ENCODE measurements at places on chromosomes 1 and 21. TPM values are rescaled to one million over a fixed set of nuclear protein-coding genes. Genes with fewer than 3 reads are reported as not detected.

DNA sequence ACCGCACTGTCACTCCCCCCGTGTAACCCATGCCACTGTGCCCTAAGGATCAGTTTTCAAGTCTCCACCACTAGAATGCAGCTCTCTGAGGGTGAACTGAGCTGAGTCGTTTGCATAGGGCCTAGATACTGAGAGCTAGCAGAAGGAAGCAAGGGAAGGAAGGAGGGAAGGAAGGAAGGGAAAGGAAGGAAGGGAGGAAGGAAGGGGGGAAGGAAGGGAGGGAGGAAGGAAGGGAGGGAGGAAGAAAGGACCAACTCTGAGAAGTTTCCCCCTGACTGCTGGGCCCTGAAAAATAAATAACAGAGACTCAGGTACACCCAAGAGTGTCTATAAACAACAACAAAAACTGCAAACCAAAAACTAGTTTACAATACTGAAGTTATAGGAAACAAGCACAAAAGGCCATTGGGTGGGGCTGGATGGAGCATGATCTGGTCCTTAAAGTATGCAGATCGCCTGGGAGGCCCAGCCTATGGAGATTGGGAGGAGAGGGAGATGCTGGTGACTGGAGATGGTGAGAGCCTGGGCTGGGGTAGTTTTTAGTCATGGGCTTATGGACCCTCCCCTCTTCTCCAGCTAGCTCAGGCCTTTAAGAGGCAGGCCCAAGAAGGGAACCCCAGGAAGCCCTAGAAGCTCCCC is 1.7 kb upstream of the MRPS15 start:
- peaks cover 30% of the 10 kb centered on the region for H3K4me1 ChIP-seq
- peaks cover 9% of the 10 kb centered on the region for H3K36me3 ChIP-seq
- DNase-seq, result no peak
- peak overlapping the region; percentile 96 for H3K27ac ChIP-seq
- no peak overlapping the region for H3K4me3 ChIP-seq

DNA sequence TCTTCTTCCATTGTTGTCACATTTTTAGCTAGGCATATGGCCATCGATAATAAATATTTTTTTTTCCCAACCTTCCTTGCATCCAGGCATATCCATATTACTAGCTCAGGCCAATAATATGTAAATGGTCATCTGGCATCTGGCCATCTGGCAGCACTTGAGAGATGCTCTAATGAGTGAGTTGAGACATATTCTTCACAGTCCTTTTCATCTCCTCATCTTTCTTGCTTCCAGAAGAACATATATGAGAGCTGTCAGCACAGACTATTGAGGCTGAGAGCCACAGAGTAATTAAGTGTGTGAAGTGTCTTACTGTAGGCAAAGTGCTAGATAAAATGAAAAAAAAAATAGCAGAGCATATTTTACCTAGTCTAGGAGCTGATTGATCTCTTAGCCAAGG is 628.4 kb upstream of the TMPRSS15 start:
- no peaks in the 10 kb centered on the region for H3K4me1 ChIP-seq
- H3K27me3 ChIP-seq, result no peaks in the 10 kb centered on the region
- H3K4me3 ChIP-seq, result no peak overlapping the region
- DNase-seq, result no peak

- no peak overlapping the region for H3K4me3 ChIP-seq
- no peaks in the 10 kb centered on the region for H3K4me1 ChIP-seq
- no peak overlapping the region for H3K27ac ChIP-seq
- H3K27me3 ChIP-seq, result peaks cover 35% of the 10 kb centered on the region
- no peaks in the 10 kb centered on the region for H3K36me3 ChIP-seq
These were observed 3.6 kb downstream of the ACKR1 start for GRCh38 chr1:159208175-159208825.

FCGR2B gene
- 0.23 TPM for total RNA-seq

DNA sequence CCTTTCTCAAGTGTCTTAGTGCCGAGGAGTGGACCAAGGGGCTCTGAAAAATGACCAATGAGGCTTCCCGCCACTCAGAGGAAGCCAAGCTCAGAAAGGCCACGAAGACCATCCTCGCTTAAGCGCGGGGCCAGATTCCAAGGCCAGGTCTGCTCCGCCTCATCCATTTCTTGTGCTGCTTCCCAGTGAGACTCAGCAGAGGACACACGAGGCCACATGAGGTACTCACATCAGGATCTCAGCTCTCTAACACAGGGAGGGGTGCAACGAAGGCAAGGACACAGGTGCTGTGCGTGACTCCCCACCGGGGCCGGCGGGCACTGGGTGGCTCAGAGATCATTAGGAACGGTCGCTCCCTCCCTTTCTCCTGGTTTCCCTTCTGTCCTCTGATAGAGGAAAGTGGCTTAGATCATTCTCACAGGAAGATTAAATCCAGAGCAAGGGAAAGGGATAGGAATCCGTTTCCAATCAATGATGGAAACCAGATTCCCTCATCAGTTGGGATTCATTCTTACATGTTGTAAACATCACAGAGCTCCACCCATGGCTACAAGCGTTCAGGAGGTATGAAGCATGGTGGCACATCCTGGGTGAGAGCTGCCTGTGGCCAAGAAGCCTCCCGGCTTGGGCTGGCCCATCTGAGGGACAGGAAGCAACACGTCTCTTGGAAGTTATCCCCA is 46.7 kb downstream of the CAPZB start:
- H3K27ac ChIP-seq, result peak overlapping the region; percentile 54
- no peak for DNase-seq
- no peak overlapping the region for H3K4me3 ChIP-seq
- H3K4me1 ChIP-seq, result peaks cover 58% of the 10 kb centered on the region
- no peaks in the 10 kb centered on the region for H3K27me3 ChIP-seq

NBPF4 gene
- 0.11 TPM for total RNA-seq

- DNase-seq, result no peak
- peaks cover 6% of the 10 kb centered on the region for H3K4me1 ChIP-seq
- H3K36me3 ChIP-seq, result peaks cover 21% of the 10 kb centered on the region
- no peak overlapping the region for H3K27ac ChIP-seq
These were observed 8.2 kb downstream of the ACADM start for GRCh38 chr1:75732703-75733102.

- H3K4me1 ChIP-seq, result peaks cover 3% of the 10 kb centered on the region
- no peaks in the 10 kb centered on the region for H3K36me3 ChIP-seq
- H3K4me3 ChIP-seq, result no peak overlapping the region
- H3K27me3 ChIP-seq, result no peaks in the 10 kb centered on the region
- no peak overlapping the region for H3K27ac ChIP-seq
- DNase-seq, result no peak
These were observed 42.0 kb upstream of the RGS2 start for GRCh38 chr1:192766876-192767275.

DNA sequence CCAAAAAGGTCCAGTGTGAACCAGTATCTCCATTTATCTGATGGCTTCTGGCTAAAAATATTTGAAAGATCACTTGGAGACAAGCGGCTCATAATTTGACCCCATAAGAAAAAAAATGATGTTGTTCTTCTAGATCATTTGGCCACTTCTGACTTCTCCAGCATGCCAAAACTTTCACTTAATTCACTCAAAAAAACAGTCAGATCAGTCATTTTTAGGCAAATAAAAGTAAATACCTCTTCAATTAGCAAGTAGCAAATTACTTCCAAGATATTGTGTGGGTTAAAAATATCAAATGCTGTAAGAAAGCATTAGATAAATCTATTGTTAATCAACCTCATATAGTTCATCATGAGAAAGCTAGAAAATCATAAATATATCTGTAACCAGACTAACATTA is 106.0 kb downstream of the ZC3H11B start:
- no peaks in the 10 kb centered on the region for H3K36me3 ChIP-seq
- no peak overlapping the region for H3K27ac ChIP-seq
- H3K27me3 ChIP-seq, result no peaks in the 10 kb centered on the region
- no peaks in the 10 kb centered on the region for H3K4me1 ChIP-seq

PAQR6 gene
- total RNA-seq, result 7.0 TPM

- H3K4me1 ChIP-seq, result no peaks in the 10 kb centered on the region
- H3K4me3 ChIP-seq, result no peak overlapping the region
- no peaks in the 10 kb centered on the region for H3K36me3 ChIP-seq
- H3K27ac ChIP-seq, result no peak overlapping the region
- DNase-seq, result no peak
These were observed 653.9 kb downstream of the LTN1 start for GRCh38 chr21:28338701-28339305.

FHAD1 gene
- total RNA-seq, result 0.34 TPM

GRCh38 chr1:74504125-74504932 is 8.1 kb downstream of the LRRC53 start:
- no peaks in the 10 kb centered on the region for H3K27me3 ChIP-seq
- no peak overlapping the region for H3K27ac ChIP-seq
- H3K4me3 ChIP-seq, result no peak overlapping the region
- DNase-seq, result peak; percentile 31

- H3K36me3 ChIP-seq, result no peaks in the 10 kb centered on the region
- peak; percentile 33 for DNase-seq
- H3K27me3 ChIP-seq, result peaks cover 69% of the 10 kb centered on the region
- peaks cover 6% of the 10 kb centered on the region for H3K4me1 ChIP-seq
- H3K4me3 ChIP-seq, result peak overlapping the region; percentile 58
These were observed 784 bp upstream of the KCND3 start for GRCh38 chr1:111990026-111990877.

DNA sequence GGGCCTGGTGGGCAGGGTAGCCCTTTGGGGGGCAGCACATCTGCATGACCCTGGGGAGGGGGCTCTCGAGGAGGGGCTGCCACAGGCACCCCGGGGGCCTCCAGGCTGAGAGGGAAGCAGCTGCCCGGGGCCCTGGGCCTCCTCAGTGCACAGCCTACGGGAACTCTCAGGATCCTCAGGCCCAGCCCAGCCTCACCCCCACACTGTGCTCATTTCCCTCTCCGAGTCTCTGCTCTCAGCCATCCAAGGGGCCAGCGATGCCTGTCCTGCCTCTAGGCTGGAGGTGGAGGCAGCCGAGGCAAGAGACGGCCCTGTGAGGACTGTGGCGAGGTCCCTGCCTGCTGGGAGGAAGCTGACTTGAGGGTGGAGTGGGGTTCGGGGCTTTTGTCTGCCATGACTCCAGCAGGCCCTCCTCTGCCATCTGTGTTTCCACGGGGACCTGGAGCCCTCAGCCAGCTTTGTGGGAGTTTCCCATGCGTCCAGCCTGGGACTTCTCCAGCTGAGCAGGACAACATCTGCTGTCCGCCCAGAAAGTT is 7.2 kb upstream of the PLEKHG5 start:
- H3K4me3 ChIP-seq, result no peak overlapping the region
- H3K27ac ChIP-seq, result no peak overlapping the region
- no peaks in the 10 kb centered on the region for H3K36me3 ChIP-seq
- no peak for DNase-seq
- peaks cover 20% of the 10 kb centered on the region for H3K27me3 ChIP-seq

DNA sequence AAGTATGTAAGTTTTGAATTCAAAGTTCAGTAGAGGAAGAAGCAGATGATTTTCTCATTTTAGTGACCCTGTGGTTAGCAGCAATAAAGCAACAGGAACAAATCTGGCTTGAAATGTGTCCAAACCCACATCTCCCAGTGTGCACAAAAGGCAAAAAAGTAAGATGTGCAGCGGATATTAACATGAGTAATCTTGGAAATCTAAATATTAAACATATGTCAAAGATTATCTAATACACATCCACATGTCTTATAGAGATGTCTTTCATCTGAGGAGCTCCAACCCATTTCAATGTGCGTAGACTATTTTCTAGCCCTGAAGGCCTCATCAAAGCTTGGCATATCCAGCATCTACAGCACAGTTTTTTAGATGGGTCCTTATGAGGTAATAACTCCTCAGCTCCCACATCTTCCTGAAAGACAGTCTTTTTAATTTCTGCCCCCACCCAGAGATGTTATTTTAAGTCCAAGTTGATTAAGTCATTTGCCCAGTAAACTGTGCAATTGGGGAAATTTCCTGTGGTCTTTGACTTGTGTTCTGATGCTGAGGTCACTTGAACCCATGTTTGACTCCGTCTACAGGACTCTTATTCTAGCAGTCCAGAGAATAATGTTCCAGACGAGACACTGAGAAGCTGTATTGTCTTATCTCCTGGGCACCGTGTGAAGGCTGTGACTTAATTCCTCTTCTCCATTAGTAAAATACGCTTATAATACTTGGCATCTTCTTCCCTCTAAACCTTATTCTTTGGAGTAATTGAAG is 73.7 kb downstream of the LMO4 start:
- H3K27ac ChIP-seq, result no peak overlapping the region
- H3K4me1 ChIP-seq, result peaks cover 9% of the 10 kb centered on the region
- H3K27me3 ChIP-seq, result no peaks in the 10 kb centered on the region
- no peak overlapping the region for H3K4me3 ChIP-seq
- H3K36me3 ChIP-seq, result no peaks in the 10 kb centered on the region

DNA sequence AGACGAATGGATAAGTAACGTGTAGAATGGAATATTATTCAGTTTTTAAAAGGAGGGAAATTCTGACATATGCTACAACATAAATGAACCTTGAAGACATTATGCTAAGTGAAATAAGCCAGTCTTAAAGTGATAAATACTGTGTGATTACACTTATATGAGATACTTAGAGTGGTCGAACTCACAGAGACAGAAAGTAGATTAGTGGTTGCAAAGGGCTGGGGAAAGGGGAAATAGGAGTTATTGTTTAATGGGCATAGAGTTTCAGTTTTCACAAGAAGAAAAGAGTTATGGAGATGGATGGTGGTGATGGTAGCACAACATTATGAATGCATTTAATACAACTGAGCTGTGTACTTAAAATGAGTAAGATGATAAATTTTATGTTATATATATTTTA is 14.7 kb upstream of the AHCYL1 start:
- DNase-seq, result no peak
- H3K4me3 ChIP-seq, result no peak overlapping the region
- H3K36me3 ChIP-seq, result no peaks in the 10 kb centered on the region
- H3K4me1 ChIP-seq, result no peaks in the 10 kb centered on the region

DNA sequence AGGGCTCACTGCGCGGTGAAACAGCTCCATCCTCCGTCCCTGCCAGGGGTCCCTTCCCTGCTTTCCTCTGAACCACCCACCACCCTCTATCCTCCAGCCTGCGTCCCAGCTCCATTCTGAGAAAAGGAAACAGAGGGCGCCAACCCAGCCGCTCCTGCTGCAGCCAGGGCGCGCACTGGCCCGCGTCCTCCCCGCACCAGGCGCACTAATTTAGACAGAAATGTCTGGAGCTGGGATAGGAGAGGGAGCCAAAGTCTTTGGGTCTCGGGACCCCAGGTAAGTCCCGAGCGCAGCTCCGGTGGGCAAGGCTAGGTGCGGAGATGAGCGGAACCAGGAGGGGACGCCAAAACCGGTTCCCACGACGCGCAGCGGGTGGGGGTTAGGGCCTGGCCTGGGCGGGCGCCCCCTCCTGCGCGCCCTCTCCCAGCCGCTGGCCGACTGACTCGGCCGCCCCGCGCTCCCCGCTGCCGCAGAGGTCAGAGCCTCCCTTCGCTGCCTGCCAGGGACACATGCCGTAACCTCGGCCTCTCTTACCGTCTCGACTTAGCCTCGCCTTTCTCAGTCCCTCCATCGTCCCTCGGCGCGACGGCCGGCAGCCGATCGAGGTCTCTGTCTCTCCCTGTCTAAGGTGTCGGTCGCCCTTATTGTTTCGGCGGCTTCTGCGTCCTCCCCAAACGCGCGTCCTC is 2.0 kb downstream of the CAMK2N1 start:
- peaks cover 1% of the 10 kb centered on the region for H3K36me3 ChIP-seq
- no peak for DNase-seq
- peaks cover 81% of the 10 kb centered on the region for H3K27me3 ChIP-seq
- peak overlapping the region; percentile 41 for H3K4me3 ChIP-seq
- no peak overlapping the region for H3K27ac ChIP-seq
